ENCODE measurements at places on chromosomes 11 and 22.

- peak; percentile 68 for DNase-seq
Measured at GRCh38 chr11:44893846-44894617, 56.7 kb downstream of the TP53I11 start.

DNA sequence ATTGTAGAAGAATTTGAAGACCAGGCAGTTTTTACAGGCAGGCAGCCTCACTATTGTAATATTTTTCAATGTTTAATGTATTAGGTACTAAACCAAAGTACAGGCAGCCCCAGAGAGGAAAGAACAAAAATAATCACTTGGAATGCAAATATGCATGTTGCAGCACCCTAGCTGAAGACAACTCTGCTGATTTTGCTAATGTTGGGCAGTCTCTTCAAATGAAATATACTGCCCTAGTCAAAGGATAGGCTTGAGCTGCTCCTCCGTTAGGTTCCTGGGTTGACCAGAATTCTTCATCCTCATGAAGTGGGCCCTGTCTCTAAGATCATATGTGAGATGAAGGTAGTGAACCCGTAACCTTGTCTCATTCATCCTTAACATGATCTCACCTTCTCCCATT is 153.1 kb upstream of the DDI1 start:
- no peak for DNase-seq

- DNase-seq = peak; percentile 63
Measured at GRCh38 chr11:95231881-95232605, 1.0 kb upstream of the SESN3 start.

DNA sequence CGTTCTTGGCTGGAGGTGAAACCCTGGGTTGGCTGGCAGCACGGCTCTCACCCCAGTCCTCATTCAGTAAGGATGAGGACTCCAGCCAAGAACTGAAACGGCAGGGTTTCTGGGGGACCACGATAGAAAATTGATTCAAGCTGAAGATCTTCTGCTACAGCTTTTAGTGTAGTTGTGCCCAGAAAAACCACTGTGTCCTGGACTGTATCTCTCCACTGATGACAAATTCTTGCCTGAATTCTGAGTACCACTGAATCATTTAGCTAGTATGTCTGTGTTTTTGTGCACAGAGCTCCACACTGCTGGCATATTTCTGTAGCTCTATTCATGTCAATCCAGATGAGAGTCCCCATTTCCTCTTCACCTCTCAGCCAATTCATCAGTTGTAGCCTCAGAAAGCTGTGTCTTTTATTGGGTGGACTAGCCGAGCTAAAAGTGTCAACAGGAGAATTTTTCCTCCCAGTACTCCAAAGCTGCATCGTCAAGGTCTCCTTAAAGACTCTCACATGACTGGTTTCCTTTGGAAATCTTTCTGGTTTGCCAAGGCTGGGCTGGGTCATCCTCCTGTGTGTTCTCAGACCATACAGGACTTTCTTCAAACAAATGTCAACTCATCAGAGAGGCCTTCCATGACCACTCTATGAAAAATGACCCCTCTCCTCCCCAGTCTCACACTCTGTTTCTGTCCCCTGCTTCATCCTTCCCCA is 144.6 kb downstream of the LDLRAD3 start:
- peak; percentile 3 for DNase-seq

DNA sequence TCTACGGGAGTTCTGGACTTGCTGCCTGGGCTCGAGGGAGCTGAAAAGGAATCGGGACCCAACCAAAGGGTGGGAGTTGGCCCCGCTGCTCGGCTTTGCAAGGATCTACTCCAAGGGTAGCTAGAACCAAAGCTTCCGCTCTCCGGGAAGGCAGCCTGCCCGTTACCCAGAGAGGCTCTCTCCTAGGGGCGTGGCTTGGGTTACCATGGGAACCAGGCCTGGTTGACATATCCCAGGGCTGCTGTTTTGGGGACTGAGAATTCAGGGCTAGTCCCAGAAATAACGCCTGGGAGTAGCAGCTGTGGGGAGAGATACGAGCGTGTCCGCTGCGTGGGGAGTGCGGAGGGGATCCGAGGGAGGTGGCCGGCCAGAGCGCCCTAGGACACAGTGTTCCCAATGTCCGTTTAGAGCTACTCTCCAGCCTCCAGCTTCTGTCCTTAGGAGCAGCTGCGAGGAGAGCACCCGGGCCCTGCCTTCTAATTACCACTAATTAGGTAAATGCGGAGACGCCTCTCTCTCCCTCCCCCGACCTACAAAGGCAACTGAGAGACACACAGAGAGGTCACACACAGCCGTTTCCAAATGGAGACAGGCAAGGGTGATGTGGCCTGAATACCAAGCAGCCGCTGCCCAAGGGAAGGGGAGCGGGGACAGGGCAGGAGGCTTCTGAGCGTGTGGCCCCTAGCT is 141.6 kb upstream of the CADM1 start:
- DNase-seq = no peak

- no peak for DNase-seq
Measured at GRCh38 chr11:66866511-66866986, 9.7 kb downstream of the LRFN4 start.

- no peak for DNase-seq
Measured at GRCh38 chr11:112971195-112971594, 10.0 kb downstream of the NCAM1 start.
